ENCODE measurements at places on chromosomes 2 and 18.
A peak's percentile ranks its signal among the peaks of the same experiment; 100 is the strongest.

GRCh38 chr18:58314284-58314683 lies 270.3 kb downstream of the NEDD4L start:
- DNase-seq: peak; percentile 76

DNA sequence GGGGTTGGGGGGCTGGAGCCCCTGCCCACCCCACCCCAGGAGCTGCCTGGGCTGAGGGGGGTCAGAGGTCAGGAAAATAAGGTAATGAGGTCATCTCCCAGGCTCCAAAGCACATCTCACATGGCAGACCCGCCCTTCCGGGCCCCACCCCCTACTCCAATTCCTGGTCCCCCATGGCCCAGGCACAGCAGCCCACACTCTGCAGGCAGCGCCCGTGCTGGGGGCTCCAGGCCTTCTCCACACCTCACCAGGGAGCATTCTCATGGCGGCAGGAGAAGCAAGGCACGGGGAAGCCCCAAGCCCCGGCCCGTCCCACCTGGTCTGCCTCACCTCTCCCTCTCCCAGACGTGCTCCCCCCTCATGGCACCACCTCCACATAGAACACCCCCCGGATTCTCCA lies 43.8 kb downstream of the AQP12A start:
- no peak for DNase-seq

GRCh38 chr2:121748202-121748601 lies 7.2 kb upstream of the TSN start:
- peak; percentile 13 for DNase-seq

GRCh38 chr2:6526093-6526824 lies 339.4 kb downstream of the CMPK2 start:
- DNase-seq: no peak

DNA sequence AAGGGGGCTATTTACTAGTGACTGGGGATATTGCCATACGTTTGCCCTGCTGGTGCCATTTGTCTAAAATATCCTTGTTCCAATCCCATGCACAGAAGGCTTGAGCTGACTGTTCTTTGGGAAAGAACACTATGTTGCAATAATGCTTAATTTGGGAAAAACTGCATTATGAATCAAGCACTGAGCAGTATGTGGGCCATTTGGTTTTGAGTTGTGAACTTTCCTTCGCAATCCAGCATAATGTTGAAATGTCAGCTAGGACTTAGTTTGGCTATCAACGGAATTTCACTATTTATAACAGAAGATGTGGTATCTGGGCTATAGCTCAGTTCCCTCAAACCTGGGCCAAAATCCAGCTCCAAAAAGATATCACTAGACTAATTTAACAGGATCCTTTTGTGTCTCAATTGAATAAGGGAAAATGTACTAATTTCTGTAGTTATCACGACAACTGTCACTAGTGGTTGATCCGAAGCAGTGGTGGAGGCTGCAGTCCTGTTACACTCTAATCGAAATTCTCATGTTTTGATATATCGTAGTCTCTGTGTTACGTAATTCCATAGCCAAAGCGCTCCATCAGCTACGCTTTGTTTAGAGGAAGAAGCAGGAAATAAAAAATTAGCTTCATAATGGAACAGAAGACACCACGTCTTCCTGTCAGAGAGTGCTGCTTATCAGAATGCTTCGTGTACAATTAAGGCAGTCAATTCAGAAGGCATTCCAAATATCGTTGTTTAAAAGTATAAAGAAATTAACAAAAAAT lies 686.8 kb upstream of the SALL3 start:
- DNase-seq: no peak

- no peak for DNase-seq
Observed at GRCh38 chr2:148483665-148484064, 160.9 kb upstream of the EPC2 start.

GRCh38 chr2:138213084-138213483 lies 248.8 kb downstream of the HNMT start:
- no peak for DNase-seq

DNA sequence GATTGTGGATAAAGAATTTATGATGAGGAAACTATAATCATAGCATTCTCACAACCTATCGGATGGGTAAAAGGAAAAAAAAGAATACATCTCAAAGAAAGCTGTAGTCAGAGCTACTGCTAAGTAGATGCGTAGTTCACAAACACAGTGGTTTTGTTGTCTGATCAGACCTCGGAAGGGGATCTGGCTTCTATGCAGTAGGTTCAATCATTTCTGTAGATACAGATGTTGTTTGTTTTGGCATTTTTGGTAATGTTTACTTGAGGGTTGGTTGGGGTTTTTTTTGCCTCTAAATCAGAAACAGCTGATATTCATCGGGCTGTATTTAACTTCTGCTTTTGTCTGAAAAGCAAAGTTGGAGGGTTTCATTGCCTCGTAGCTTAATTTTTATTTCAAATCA lies 42.1 kb downstream of the NPAS2 start:
- DNase-seq: peak; percentile 36

DNA sequence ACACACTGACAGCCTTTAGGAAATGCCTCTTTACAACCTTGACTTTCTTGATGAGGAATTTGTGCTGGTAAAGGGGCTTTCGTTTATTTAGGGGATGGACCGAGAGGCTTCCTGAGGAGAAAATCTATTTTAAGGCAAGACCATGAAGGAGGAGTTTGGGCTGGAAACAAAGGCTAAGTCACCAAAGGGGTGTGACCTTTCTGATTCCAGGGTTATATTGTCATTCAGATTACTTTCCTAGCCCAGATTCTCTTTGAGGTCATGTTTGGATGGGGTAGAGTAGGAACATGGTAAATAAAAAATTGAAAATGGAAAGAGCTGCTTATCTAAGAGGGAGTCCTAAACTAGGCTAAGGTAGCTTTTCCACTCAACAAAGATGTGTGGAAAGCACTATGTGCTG lies 77.1 kb upstream of the UGP2 start:
- no peak for DNase-seq

DNA sequence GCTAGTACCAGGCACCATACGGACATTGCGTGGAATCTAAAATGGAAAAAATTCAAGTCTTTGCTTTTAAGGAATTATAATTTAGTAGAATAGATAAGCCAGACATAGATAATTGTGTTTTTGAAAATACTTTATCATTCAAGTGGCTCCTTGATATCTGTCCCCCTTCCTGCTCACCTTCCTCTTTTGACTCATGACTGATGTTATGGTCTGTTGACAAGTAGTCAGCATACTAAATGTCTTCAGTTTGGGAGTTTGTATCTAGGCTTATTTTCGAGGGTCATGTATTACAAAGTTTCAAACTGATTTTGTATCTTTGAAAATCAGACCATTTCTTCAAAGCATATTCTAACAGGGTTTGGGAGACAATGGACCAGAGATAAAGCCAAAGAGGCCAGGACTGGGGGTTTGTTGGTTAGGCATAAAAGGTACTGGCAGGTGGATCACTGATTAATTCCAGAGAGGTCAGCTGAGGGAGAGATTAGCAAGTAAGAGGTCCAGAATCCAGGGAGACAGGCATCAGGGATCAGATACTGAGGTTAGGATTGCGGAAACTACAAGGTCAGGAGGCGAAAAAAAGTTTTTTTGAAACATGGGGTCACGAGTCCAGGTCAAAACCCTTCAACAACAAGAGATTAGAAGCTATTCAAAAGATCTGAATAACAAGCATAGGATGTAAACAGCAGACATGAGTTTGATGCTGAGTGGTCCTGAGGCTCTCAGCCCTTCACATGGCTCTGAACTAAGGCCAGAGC lies 31.5 kb upstream of the KLHL14 start:
- DNase-seq: no peak

DNA sequence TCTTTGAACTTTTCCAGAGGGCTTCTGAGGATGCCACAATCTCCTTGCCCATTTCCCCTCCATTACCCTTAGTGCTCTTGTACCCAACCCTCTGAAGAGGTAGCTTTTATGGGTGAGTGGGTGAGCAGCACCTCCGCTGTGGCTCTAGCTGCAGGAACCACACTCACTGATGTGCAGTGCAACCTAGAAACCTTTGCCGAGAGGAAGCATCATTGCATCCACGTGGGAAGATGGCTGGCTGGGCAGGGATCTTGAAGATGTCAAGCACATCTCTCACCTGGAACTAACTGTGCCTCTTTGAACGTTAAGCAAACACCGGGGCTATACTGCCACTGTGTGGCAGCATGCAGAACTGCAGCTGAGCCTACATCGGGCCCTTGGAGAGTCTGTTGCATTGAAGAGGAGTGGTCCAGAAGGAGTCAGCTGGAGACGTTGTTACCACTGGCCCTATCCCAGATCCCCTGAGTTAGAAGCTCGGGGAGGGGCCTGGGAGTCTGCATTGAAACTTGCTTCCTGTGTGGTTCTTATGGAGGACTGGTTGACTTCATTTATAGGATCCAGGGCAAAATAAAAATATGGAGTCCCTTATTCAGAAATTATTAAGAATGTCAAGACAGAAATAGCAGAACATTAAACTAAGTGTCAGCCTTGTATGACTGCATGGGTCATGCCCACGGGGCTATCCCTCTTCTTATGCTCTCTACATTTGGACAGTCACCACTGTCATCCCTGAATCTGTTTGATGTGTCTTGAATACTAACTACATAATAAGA lies 28.7 kb downstream of the IGFBP5 start:
- peak; percentile 64 for DNase-seq

DNA sequence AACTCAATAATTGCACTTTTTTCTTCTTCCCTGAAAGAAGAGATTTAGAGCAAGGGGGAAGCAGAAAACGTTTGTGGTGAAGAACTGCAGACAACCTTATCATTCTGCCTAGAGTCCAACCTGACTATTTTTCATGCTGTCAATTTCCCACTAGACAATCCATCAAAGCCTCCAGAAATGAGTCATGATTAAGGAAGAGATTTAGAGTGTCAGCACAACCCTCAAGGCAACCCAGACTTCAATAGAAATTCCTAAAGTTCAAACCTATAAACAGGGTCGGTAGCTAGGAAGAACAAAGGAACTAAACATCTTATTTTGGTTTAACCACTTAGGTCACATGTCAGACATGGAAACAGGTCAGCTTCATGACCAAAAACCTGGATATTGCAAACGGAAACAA lies 86.9 kb downstream of the SLC25A12 start:
- no peak for DNase-seq

GRCh38 chr2:62539606-62540407 lies 33.8 kb upstream of the TMEM17 start:
- no peak for DNase-seq

GRCh38 chr2:195995499-195995898 lies 73.1 kb downstream of the DNAH7 start:
- DNase-seq: no peak

DNA sequence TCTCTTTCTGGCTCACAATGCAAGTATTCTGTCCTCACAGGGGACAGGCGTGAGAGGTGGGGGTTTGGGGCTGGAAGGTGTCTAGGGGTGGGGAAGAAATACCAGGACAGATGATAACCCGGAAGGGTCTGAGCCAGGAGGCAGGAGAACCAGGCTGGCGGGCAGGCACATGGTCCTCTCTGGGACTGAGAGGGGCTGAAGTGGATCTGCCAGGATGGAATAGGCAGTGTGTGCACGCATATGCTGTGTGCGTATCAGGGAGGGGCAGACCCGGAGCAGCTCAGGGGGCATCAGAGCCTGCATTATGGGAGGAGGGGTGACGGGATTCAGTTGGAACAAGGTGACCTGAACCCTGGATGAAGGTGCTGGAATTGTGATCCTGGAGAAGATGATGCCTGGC lies 157.3 kb downstream of the DYSF start:
- DNase-seq: no peak

DNA sequence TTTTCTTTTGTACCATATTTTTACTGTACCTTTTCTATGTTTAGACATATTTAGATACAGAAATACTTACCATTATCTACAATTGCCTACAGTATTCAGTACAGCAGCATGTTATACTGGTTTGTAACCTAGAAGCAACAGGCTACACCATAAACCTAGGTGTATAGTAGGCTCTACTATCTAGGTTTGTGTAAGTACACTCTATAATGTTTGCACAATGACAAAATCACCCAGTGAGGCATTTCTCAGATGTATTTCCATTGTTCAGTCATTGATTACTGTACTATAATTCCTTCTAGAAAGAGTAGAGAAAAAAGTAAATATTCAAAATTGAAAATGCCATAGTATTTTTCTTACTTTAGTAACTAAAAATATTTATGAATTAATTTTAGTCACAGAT lies 490.1 kb upstream of the REG3G start:
- no peak for DNase-seq

DNA sequence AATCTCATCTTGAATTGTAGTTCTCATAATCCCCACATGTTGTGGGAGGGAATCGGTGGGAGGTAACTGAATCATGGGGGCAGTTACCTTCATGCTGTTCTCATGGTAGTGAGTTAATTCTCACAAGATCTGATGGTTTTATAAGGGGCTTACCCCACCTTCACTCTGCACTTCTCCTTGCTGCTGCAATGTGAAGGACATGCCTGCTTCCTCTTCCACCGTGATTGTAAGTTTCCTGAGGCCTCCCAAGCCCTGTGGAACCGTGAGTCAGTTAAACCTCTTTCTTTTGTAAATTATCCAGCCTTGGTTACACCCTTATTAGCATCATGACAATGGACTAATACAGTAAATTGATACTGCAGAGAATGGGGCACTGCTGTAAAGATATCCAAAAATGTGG lies 57.9 kb downstream of the SCN7A start:
- DNase-seq: no peak

DNA sequence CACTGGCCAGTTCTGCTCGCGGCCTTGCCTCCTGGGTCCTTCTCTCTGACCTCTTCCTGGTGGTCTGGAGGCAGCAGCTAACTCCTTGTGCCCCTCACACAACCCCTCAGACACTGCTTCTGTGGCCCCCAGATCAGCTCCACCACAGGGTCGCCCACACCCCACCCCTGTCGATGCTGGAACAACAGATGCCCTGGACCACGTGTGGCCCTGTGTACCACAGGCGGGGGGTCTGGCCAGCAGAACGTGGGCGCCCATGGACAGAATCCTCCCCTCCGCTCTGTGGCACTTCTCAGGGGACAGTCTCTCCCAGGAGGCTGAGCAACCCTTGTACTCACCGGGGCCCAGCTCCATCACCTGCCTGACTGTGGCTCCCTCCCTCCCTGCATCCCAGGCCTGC lies 245.6 kb downstream of the NDUFA10 start:
- DNase-seq: no peak

DNA sequence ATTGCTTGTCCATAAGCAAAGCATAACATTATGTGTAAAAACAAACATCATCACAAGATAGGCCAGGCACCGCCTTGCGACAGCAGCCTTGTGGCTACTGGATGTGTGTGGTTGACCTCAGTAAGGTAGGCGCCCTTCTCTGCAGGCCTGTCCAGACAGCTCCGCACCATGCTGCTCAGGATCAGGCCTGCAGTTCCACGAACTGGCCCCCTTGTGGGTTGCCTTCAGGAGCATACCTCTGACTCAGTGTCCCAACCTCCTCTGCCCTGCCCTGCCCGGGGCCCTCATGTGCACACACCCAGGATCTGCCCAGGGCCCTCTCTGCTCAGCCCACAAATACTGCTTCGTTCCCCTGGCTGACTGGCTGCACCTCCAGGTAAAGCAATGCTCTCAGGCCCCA lies 16.1 kb upstream of the ZNF236 start:
- DNase-seq: no peak

DNA sequence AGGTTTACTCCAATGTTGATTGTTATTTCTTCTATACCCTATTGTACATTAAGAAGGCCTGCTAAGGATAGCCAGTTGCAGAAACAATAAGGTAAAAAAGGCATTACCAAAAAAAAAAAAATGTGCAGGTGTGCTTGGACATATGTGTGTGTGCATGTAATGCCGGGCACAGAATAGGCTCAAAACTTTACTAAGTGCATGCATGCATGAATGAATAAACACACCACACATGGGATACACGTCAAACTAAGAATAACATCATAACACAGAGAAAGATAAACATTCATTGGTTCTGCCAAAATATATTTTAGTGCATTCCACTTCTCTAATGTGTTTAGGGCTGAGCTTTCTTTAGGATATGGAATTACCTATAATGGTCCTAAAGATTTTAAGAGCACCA lies 298.2 kb downstream of the TCF4 start:
- no peak for DNase-seq

- peak; percentile 89 for DNase-seq
Observed at GRCh38 chr2:173657996-173658717, 303.5 kb downstream of the CDCA7 start.

Data from fibroblast of the conjunctiva (primary cell).